ENCODE measurements at places on chromosomes 3 and 15.

GRCh38 chr3:141544697-141545096 is 57.9 kb downstream of the RASA2 start:
- DNase-seq, result no peak

GRCh38 chr3:127458696-127459604 is 131.6 kb downstream of the TPRA1 start:
- DNase-seq, result no peak

GRCh38 chr15:54816401-54816800 is 380.3 kb downstream of the RSL24D1 start:
- DNase-seq, result no peak

GRCh38 chr3:117751651-117752050 is 1042.1 kb downstream of the TUSC7 start:
- no peak for DNase-seq

GRCh38 chr15:100725121-100726069 is 123.0 kb downstream of the ASB7 start:
- peak; percentile 73 for DNase-seq

- DNase-seq, result no peak
Observed at GRCh38 chr3:10294030-10294586, 1.4 kb upstream of the GHRL start.

DNA sequence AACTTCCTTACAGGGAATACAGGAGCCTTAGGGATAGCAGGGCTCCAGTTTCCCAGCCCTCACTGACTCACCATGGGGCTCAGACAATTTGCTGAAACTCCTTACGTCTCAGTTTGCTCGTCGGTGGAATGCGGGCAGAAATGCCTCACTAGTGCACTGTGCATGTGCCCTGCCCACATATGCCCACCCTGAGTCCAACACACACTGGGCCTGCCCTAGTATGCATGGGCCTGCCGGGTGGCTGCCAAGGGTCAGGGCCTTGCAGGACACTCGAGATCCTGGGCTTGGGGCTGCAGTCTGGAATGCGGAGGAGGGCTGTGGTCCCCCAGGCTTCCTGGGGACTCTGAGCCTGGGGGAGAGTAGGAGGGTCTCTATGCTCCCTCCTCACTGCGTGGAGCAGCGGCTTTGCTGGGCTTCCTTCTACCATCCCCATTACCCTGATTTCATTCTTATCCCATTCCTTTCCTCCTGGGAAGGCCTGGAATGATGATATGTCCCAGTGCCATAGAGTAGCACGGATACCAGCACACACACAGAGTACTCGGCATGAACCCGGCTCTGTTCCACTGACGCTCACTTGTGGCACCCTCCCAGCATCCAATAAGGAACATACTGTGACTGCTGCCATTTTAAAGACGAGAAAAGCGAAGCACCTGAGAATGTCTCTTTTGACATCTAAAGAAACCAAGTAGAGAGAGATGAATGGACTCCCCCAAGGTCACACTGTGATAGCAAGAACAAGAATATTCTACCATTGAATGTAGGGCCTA is 124.2 kb downstream of the ASB7 start:
- peak; percentile 35 for DNase-seq

DNA sequence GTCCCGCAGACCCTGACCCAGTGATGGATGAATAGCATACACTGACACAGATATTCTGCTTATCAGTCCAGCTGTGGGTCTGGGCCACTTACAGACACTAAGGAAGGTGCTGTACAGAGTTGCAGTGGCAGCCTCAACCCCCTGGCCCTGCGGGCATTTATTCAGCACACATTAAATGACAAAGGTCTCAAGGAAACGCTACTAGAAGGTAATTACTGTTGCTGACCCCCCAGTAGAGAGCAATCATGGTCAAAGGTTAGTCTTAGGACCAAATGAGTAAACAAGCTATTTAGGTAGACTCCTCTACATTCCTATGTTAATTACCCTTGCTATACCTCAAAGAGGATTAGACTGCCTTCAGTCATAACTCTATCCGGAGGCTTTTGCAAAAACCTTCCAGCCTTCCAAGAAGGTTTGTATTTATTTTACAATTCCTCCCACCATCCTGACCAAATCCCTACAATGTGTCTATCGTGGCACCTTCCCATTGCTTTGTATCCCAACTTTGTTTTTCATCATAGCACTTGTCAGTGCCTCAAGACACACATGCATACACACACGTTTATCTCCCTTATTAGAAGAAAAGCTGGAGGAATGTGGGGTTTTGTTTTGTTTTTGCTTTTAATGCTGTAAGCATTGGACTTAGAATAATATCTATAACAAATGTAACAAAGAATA is 227.9 kb downstream of the PYDC2 start:
- no peak for DNase-seq

- DNase-seq, result peak; percentile 74
Observed at GRCh38 chr3:73401059-73401458, 223.7 kb downstream of the PDZRN3 start.

DNA sequence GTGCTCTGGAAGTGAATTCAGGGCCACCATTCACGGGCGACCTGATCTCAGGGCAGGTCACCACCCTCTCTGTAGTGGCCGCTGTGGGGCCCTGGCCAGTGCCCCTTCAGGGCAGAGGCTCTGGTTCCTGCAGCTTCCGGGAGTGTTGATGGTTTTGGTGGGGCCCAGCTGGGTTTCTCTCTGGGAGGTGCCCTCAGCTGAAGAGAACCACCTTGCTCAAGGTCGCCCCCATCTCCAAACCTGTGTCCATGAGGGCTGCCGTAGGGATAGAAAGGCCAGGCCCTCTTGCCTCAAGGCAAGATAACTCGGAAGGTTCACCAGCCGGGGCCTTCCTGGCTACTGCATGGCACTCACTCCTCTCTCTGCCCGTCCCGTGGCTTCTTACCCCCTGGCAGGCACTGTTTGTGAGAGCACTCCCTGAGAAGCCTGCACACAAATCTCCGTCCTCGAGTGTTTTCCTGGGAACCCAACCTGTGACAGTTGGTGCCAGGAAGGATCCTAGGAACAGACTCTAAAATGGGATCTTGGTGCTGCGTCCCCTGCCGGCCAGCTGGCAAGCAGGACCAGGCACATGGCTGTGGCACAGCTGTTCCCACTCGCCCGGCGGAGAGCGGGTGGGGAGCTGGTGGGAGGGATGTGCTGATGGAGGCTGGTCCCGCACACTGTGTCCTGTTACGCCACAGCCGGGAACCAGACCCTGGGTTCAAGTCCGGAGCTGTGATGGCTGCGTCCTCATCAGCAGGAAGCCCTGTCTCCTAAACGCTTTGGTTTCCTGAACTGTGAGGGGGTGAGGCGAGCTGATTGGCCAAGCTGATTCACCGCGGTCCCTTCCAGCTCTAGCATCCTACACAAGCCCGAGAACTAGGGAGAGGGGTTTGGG is 23.2 kb upstream of the PIGZ start:
- DNase-seq, result no peak

DNA sequence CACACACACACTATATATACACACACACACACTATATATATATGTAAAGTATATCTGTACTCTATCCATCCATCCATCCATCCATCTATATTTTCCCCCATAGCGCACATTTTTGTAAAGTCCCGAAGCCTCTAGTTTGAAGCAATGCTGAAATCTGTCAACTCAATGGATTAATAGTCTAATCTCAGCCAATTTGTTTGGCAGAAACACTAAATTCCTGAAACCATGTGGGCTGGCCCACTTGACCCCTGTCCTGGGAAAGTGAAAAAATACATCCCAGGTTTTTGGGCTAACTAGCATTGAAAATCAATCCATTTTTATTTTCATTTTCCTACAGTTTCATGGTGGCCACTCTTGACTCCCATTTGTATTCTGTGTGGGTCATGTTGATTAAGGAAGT is 166.7 kb downstream of the SLCO3A1 start:
- DNase-seq, result peak; percentile 78

DNA sequence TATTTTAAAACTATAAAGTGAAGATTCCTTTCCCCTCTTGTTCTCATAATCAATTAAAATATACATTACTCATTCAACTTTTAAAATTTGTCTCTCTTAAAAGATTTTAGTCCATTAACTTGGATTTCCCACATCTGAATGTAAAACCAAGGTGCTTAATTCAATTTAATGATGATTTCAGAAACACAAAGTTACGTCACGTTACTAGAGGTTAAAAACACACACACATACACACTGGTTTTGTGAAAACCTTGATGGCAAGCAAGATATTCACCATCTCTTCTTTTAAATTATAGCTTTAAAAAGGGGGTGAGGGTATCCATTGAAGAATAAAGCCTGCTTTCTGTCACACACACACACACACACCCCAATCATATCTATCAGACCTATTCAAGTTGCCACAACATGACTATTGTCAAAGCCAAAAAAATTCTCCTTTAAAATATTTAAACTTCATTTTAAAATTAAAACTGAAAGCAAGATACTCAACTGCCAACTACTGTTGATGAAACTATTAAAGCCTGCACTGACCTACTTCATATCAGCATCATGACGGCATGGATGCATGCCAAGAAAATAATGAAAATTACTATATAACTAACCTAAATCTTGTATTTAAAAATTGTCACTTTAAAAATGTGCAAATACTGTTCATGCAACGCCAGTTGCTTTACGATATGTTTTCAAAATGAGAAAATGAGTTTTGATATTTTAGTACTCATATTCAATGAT is 2.1 kb downstream of the RFX7 start:
- no peak for DNase-seq

All from fibroblast of the aortic adventitia (primary cell).